Activated CD4-positive, alpha-beta T cell treated with anti-CD3 and anti-CD28 coated beads for 36 hours (primary cell): ENCODE measurements at places on chromosomes 7 and 10.

GRCh38 chr10:33966946-33967345, 632.5 kb upstream of the NRP1 start:
- no peaks in the 10 kb centered on the region for H3K4me1 ChIP-seq
- DNase-seq, result no peak

DNA sequence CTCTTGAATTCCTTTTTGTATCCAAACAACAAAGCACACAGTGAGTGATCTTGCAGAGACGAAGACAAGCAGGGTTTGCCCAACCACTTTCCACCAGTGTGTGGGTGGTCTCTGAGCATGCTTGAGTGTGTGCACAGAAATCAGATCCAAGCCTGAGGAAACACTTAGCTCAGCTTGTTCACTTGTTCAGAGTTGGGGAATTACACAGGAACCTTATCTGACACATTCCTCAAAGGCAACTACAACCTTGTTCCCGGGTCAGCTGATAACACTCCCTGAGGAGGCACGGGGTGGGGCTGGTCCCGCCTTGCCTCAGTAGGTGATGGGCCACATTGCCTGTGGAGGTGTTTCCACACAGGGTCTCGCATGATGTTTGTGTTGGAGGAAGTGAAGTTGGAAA, 216.9 kb downstream of the DYNC1I1 start:
- H3K27ac ChIP-seq, result no peak overlapping the region
- no peaks in the 10 kb centered on the region for H3K4me1 ChIP-seq
- peaks cover 28% of the 10 kb centered on the region for H3K27me3 ChIP-seq
- H3K36me3 ChIP-seq, result no peaks in the 10 kb centered on the region
- DNase-seq, result no peak

GRCh38 chr7:45069444-45070253, 19.1 kb downstream of the NACAD start:
- no peak for DNase-seq
- H3K4me3 ChIP-seq, result no peak overlapping the region
- H3K36me3 ChIP-seq, result peaks cover 53% of the 10 kb centered on the region
- H3K27ac ChIP-seq, result no peak overlapping the region
- H3K4me1 ChIP-seq, result peaks cover 5% of the 10 kb centered on the region

- peaks cover 2% of the 10 kb centered on the region for H3K27me3 ChIP-seq
- H3K36me3 ChIP-seq, result no peaks in the 10 kb centered on the region
- DNase-seq, result no peak
- H3K27ac ChIP-seq, result no peak overlapping the region
- H3K4me1 ChIP-seq, result peaks cover 5% of the 10 kb centered on the region
Observed at GRCh38 chr10:44935966-44936295, 23.7 kb upstream of the RASSF4 start.
